CD4-positive, alpha-beta T cell treated with Interleukin-4 for 1 hour (primary cell): ENCODE measurements at places on chromosomes 4 and X.

- DNase-seq, result no peak
These were observed 525.1 kb upstream of the ATOH1 start for GRCh38 chr4:93303440-93303839.

DNA sequence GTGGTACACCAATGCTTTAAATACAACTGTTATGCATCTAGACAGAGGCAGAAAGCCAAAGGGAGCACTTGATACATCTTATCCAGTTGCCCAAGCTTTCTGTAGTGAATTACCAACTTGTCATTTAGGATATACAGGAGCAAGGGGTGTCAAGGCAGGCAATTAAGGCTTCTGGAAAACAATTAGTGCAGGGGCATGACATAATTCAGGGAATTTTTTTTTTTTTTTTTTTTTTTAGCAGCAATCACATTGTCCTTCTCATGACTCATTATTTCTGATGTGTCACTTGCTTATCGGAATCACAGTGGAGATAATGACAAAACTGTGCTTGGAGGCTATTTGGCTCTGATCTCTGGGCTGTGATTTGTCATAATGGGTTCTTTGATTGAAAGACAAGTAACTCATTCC lies 259.5 kb downstream of the ARHGAP24 start:
- no peak for DNase-seq

DNA sequence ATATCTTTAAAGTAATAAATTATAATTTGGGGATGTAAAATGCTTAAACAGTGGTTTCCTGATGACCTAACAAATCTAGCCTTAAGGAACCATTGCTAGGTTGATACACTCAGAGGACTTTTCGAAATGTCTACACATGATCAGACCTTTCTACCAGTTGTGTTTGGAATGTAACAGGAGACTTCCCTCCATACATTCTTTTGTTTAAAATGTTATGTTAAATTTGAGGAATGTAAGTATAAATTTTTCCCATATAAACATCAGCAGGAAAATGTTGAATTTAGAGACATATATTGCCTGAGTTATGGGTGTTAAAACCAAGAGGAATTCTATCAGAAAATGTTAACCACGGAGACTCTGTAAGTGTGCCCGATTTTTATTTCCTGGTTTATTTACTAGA lies 190.6 kb upstream of the SPRY1 start:
- DNase-seq, result no peak

DNA sequence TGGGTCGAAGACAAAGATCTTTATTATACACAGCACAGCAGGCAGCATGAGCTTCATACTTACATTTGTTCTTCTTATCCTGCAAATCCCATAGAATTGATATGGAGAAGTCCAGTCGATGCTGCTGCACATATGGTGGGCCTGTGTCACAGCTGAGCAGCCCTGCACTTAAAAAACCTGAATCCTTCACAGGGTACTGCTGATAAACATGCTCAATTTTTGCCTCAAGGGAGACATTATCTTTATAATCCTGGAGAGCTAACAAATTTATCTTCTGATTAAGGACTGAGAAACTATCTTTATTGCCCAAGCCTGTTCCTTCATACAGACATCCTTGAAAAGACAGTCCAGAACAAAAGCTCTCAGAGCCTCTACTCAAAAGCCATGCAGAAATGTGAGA lies 434.4 kb upstream of the FAM47C start:
- DNase-seq, result no peak

DNA sequence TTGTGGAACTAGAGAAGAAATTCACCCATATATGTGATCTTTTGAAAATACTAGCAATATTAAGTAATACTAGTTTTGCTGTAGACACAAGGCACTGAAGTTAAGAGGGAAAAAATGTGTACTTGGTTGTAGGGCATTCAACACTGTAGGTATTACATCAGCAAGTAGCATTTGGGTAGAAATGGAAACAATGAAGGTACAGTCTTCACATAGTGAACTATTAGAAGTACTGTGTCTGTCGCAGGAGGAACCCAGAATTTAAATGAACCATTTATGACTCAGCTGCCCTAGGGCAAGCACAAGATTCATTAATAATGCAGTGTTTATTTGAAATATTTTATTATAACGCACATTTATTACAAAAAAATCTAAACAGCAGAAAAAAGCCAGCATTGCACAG lies 572.7 kb upstream of the TENM3 start:
- no peak for DNase-seq
